ENCODE measurements at places on chromosomes 6 and 20.

DNA sequence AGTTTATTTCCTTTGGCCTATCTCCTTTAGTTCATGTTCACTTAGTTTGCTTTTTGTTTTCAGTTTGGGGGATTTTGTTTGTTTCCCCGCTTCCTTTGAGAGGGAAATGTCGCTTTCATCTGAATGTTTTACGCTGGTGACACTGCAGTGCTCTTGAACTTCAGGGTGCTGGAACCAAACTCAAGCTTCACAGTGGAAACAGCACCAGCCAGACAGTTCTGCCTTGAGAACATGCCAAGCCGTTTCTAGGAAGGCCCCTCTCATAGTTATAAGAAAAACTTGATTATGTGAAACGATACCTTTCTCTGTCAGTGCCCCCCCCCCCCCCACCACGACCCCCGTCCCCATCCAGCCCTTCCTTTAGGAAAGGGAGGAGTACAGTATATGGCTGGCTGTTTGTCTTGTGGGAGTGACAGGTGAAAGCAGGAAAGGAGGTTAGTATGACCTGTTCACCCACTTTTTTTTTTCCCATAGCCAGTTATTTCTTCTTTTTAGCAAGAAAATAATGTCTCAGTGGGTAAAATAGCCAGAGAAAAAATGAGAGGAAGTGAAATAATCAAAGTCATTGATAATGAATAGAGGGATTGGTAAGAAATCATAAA is 130.1 kb downstream of the LRRC1 start:
- no peak for DNase-seq

DNA sequence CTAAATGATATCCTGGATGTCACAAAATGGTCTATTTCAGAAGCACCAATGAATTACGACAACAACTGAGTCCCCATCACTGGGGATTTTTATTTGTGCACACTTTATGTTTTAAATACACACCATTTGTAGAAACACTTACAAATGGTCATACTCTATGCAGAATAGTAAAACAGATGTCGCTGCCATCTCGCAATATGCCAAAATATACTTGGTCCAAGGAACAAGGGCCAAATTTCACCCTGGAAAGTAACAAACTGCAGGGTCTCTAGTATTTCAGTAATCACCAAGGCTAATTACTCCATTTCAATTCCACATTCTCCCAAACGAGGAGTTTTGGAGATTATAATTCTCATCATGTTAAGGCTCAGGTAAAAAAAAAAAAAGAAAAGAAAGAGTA is 215.2 kb downstream of the LMBRD1 start:
- no peak for DNase-seq

DNA sequence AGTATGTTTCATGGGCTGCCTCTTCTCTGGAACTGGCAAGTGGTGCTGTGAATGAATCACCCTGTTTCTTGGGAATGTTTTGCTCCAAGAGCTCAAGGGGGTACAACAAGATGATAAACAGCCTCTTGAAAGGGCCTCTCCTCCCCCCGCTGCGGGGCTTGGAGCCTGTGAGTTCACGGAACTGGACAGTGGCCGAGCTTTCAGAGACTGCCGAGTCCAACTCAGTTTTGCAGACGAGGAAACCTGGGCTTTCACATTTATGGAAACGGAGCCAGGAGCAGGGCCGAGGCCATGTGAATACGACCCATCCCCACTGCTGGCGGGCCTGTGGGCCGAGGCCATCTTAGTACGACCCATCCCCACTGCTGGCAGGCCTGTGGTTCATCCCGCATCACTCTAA is 18.2 kb upstream of the SRC start:
- DNase-seq = no peak

DNA sequence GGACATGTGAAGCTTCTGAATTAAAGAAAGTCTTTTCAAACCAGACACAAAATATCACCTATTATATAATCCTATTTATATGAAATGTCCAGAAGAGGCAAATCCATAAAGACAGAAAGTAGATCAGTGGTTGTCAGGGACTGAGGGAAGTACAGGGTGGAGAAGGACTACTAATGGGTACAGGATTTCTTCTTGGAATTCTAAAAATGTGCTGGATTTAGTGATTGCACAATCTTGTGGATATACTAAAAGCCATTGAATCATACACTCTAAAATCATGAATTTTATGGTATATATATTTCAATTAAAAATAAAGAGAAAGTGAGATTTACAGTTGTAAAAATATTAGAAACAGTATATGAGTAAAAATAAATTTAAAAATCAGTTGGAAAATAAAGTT is 18.7 kb upstream of the MC3R start:
- DNase-seq = no peak

- DNase-seq = peak; percentile 41
Measured at GRCh38 chr20:62835931-62836861, 19.3 kb downstream of the COL9A3 start.

GRCh38 chr20:64228751-64229506 is 26.6 kb upstream of the PCMTD2 start:
- peak; percentile 17 for DNase-seq
